Effector memory CD8-positive, alpha-beta T cell (primary cell): ENCODE measurements at places on chromosomes 11 and 22.

GRCh38 chr11:94450048-94450447, 43.6 kb downstream of the MRE11 start:
- no peak for DNase-seq

DNA sequence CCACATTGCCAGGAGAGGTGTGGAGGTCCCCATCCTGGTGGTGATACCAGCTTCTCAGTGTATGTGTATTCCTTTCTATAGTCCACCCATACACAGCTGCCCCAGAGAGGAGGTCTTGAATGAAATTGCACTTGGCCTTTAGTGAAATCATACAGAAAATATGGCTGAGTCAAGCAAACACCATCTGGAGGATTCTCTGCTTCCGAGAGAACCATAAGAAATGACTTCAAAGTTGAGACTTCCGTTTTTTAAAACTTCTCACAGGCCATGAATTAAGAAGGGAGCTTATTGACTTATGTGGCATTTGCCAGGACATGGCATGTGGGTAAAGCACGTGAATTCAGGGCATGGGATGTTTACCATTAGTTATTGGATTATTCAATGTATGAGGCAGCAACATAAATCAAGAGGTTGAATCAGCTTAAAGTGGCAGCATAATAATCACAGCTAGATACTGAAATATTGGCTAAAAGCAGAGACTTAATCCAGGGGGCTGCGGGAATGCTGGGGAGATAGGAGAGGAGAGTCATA, 119.1 kb upstream of the MTNR1B start:
- no peak for DNase-seq

DNA sequence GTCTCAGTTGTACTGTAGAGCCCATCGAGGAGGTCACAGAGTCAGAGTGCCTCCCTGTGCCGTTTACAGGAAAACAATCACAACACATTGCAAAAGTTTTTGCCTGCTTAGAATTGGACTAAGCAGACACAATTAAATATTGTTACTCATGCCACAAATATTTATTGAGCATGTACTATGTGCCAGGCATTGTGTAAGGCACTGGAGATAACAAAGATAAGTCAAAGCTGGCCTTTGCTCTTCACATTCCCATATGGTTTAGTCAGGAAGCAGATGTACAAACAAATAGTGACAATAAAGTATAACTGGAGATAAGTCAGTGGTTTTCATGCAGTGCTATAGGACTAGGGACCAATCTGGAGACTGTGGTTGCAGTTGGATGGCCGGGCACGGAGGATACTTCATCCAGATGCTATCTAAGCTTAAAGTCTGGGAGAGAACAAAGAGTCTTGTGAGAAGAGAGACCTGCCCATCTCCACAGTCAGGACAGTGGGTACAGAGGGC, 550.7 kb downstream of the INSC start:
- no peak for DNase-seq

GRCh38 chr11:59616396-59616982, 915 bp upstream of the OSBP start:
- no peak for DNase-seq

- DNase-seq = no peak
Observed at GRCh38 chr22:44020981-44021380, 3.1 kb upstream of the PARVB start.

- no peak for DNase-seq
Observed at GRCh38 chr11:45881708-45882368, 3.6 kb upstream of the MAPK8IP1 start.

DNA sequence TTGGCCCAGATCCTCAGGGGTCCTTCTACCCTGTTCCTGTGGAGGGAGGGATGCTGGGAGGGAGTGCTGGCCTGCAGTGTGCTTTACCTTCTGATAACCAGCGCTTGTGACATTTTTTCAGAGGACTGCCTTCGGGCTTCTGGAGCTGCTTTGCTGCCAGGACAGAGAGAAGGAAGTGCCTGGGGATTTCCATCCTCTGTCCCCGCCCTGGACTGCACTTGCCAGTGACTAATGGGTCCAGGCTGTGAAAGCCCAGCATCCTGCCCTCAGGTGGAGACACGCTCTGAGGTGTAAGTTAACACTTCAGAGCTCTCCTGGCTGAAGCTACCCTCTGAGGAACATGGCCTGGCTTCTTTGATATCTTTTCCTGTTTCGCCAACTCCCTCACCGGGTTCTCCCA, 158.7 kb upstream of the SYT13 start:
- DNase-seq = no peak

DNA sequence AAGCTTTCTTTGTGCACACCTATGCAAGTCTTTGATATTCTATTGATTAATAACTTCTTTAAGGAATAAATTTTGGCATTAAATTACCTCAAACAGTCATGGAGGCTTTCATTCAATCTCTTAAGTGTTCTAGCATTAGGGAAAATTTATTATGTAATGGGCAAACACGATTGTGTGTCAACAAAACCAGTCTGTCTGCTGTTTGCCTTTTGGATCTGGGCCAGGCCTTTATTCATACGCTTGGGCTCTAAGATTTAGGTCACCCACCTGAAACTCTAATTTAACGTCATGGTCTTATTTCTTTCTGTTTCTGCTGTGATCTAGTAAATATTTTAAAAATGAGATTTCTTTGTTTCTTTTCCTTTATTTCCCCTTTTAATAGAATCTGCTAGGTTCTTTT, 1270.6 kb downstream of the LRRC4C start:
- no peak for DNase-seq

- DNase-seq = no peak
Observed at GRCh38 chr11:35990170-35990569, 46.3 kb downstream of the LDLRAD3 start.

GRCh38 chr22:36818010-36818642, 1.3 kb upstream of the PVALB start:
- DNase-seq = no peak

- no peak for DNase-seq
Observed at GRCh38 chr11:65952052-65952521, 6.8 kb downstream of the TSGA10IP start.

DNA sequence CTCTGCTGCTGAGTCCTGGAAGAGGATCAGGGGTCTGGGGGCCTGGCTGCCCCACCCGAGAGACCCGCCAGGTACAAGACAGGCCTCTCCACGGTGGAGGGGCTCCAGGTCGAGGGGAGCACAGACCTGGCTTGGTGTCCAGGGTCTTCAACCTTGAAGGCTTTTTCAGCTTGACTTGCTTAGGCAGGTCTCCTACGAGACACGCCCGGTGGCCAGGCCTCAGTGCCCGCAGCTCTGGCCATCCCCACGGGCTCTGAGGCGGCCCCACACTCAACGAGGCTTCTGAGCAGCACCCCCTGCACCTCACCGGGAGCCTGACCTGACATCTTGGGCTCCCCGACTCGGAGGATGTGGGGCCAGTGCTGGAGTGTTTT, 6.6 kb upstream of the PLXNB2 start:
- no peak for DNase-seq
